ENCODE measurements at places on chromosomes 3 and 15.
A peak's percentile ranks its signal among the peaks of the same experiment; 100 is the strongest.

DNA sequence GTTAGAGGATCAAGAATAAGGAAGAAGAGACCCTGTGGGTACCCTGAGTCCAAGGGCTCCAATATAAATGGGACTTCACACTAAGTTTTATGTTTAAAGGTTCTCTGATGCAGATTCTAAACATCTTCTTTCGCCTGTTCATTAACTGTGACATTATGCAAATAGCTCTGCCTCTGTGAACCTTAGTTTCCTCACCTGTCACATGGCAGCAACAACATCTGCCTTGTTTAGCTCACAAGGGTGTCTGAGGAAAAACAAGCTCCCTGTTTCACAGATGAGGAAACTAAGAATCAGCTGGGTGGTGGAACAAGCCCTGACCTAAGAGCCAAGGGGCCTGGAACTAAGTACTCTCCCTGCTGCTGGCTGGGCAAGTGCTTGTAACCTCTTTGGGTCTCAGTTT, 40.8 kb downstream of the GOLGA6L1 start:
- DNase-seq, result no peak

- DNase-seq, result no peak
These were observed 123.0 kb downstream of the ASB7 start for GRCh38 chr15:100725121-100726069.

- DNase-seq, result no peak
These were observed 107.4 kb upstream of the FOXB1 start for GRCh38 chr15:59896663-59897074.

DNA sequence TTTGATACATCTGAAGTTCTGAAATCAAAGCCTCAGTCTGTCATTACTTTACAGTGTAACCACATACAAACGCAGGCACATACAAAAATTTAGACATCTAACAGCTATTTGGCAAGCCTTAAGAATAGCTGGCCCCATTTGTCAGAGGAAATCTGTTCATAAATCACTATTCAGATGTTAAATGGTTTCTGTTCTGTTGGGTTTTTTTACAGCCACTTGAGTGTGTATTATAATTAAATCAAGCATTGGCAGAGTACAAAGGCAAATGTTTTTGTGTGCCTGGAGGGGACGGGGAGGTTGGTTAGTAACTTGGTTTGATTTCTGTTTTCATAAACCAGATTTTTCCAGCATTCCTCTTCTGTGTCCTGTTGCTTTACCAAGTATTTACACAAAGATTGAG, 24.1 kb downstream of the PIGB start:
- no peak for DNase-seq

DNA sequence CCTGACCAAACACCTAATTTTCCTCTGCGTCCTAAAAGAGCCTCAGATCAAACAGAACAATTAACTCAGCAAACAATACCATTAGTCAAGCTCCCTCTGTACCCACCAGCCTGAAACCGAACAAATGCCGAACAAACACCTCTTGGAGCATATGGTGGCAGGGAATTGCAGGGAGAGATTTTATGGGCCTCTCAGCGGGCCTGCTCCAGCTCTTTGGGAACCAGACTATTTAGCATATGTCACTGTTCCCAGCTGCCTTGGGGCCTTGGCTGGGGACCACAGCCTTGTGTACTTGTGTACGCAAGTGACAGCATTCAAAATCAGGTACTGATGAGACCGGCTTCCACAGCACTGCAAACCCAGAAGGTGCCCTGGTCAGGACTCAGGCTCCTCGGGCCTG, 388.8 kb upstream of the PPP2R3A start:
- DNase-seq, result no peak

DNA sequence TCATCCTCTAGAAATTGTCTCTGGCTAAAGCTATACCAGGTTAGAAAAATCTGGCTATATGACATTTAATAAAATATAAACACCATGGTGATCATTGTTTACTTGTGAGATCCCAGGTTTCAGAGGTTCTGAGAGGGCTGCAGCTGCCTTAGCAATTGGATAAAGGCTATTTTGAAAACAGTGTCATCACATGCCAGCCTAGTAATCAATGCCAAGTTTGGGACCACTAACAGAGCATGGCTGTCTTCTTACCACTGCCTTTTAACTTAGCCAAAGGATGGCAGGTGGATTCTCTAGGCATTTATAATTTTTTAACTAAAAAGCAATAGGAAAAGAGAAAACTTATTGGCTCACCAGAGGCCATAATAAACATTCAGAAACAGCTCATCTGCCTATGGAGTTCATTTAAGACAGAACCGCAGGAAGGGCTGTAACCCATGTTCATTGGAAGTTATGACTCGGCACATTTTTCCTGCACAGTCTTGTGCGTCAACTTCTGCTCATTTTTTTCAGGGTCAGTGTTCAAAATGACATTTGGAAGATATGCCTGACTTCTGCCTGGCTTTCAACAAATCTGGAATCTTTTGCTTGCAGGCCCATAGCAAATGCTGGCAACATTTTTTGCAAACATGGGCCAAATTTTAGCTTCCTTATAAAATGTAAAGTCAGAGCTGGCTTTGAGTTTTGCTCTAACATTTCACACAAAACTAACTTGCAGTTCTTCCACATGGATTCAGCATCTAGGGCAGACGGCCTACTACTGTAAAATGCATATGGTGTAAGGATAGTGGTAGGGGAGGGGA, 476.0 kb upstream of the TBL1XR1 start:
- DNase-seq, result peak; percentile 80
